ENCODE measurements at places on chromosomes 13 and 19. TPM values are rescaled to one million over a fixed set of nuclear protein-coding genes. Genes with fewer than 3 reads are reported as not detected.

Gene NEK5
- total RNA-seq, result 2.5 TPM

Gene PRRG2
- 0.77 TPM for total RNA-seq

Gene LGALS7B
- 2.1 TPM for total RNA-seq

Gene LRRC63
- total RNA-seq, result 0.60 TPM

Gene URAD
- total RNA-seq, result not detected

Gene PRR20B
- total RNA-seq, result not detected

Gene OR10H5
- not detected for total RNA-seq

Gene APC2
- 112 TPM for total RNA-seq

Gene OR7A5
- total RNA-seq, result not detected
